ENCODE measurements at places on chromosomes 4 and X.
A peak's percentile ranks its signal among the peaks of the same experiment; 100 is the strongest.

DNA sequence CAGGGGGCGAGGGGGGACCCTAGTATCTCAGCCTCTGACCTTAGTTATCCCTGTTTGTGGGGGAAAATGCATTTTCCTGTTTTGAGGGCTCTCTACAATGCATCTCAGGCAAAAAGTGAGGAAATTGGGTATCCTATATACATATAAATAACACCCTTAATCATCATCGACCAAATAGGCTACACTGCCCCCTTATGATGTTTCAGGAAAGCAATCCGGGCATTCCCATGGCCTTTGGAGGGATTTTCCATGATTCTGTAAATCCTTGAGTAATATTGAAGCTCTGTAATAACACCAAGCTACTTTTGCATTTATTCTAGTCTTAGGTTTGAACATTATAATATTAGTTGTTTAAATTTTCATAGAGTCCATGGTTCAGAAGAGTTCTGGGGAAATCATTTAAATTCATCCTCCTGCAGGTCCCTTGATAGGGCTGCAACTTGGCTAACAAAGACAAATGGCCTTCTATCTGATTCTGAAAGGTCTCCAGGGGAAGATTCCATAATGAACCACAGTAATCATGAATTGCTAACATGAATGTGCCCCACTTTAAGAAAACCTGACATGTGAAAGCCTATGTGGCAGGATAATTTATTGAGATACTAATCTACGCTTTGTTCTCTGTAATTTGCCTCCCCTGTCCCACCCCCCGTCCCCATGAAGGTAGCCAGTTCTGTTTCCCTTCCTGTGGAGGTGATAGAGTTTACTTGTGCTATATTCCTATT lies 91.5 kb upstream of the SCOC start:
- no peak for DNase-seq

GRCh38 chr4:24024605-24025004 lies 134.8 kb upstream of the PPARGC1A start:
- peak; percentile 7 for DNase-seq

GRCh38 chr4:124060261-124060918 lies 652.1 kb downstream of the ANKRD50 start:
- no peak for DNase-seq

DNA sequence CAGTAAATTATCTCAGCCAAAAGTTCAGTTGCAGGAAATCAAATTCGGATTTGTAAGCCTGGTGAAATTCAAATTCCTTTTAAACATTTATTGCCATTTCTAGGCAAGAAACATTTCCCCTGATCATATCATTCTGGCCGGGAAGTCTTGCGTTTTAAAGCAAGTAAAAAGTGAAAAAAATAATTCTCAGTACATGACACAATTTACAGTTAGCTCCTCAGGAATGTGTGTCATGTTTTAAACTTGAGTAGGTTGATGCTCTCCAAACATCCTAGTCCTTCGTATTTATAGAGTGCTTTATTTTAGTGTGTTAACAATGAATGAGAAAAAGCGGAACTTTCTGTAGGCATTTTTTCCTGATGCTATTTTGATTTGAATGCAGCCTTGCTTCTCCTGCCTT lies 158.3 kb upstream of the SCML1 start:
- no peak for DNase-seq

- DNase-seq: no peak
Observed at GRCh38 chr4:17646693-17647092, 32.3 kb downstream of the MED28 start.

DNA sequence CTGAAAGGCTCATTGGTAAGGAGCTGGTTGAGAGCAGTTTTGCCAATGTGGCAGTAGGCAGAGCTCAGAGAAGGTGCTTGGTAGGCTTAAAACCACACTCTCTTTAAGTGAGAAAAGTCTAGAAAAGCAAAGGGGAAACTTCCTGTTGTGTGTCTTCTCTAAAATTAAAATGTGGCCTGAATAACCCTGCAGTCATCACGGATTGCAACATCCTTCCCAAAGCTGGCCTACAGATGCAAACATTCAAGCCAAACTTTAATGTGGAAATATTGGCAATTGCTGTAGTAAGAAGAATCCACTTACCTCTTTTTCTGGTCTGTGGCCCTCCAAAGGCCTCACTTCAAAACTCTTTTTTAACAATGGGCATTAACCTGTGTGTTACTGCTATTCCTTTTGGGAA lies 348.5 kb downstream of the OPHN1 start:
- no peak for DNase-seq

Data from SHP77 treated with DMSO at 0.1 percent for 48 hours (cell line).